ENCODE measurements at places on chromosomes 7 and 10.

GRCh38 chr10:62707810-62708209 is 96.7 kb upstream of the ADO start:
- no peak for DNase-seq

- no peak for DNase-seq
Measured at GRCh38 chr10:78706256-78706655, 362.5 kb upstream of the ZMIZ1 start.

DNA sequence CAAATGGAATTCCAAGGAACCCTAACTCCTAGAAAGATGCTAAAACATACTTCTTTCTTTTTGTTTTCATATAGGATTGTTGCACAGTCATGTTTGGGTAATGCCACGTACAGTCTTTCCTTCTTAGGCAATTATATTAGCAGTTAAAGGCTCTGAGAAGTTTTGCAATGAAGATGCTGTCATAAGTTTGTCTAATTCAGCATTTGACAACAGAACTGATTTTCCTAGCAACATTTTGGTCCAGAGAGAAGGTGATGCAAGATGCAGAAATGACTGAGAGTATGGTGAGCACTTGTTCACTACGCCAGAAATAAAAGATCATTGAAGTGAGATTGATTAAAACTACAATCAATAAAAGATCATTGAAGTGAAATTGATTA is 184.0 kb upstream of the PLXNA4 start:
- DNase-seq, result no peak

DNA sequence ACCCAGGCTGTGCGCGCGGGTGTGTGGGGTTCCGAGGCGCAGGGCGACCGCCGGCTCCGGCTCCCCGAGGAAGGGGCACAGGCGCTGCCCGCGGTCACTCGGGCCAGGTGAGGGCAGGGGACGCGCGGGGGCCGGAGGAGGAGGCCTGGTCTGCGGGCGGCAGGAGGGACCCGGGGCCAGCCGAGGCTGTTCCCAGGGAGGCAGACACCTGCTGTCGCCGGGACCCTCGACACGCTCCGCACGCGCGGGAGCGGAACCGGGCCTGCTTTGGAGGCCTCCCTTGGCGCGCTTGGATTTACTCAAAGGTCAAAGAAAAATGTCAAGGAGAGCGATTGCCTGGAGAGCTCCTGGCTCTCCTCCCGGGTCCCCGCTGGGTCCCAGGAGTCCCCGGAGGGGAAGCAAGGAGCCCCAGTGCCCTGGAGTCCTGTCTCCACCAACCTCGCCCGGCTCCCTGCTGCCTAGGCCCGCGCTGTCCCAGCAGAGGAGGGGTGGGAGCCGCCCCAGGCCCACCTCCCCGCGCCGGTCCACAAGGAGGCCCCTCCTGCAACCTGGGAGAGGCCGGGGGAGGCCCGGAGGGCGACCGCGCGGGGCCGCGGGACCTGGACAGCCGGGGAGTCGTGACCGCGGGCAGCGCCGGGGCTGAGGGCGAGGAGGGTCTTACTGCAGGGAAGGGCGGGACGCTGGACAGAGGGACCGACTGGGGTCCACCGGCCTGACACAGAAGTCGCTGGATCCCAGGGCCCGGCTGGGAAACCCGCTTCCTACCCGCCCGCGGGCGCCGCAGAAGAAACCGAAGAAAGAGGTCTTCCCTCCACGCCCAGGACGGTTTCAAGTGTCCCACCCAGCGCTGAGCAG is 348.9 kb downstream of the DNAJB6 start:
- DNase-seq, result no peak

DNA sequence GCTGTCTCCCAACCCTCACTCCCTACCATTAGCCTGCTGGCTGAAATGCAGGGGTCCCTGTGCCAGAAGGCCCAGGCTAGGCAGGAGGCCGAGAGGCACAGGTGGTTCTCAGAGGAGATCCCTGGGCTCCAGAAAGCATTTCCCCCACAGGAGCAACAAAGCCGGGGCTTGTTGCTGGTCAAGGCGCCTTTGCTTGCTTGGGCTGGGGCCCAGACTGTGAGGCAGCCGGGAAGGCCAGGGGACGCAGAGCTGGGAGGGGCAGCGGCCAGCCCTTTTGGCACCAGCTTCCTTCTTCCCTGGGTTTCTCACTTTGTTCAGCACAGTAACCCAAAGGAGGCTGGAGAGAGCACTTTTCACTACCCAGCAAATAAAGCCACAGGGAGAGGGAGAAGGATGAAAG is 48.6 kb downstream of the FBXW4 start:
- no peak for DNase-seq

GRCh38 chr10:61971003-61971325 is 69.5 kb downstream of the ARID5B start:
- no peak for DNase-seq

GRCh38 chr7:140810830-140811556 is 113.7 kb downstream of the BRAF start:
- DNase-seq, result peak; percentile 75

DNA sequence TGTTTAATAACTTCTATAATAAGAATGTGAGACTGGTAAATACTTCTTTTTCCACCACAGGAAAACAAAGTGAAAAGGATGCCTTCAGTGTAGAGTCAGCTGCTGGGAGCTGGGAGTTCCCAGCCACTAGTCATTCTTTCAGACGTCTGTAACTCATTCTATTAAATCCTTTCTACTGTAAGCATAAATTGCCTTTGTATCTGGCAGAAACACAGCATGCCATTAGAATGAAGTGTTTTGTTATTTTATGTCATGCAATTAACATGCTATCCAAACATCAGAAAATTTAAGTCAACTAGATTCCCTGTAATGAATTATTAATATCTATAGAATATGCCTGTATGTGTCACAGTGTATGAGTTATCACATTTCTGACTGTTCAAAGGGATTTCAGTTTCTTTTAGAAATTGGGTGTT is 14.3 kb downstream of the BPGM start:
- no peak for DNase-seq

DNA sequence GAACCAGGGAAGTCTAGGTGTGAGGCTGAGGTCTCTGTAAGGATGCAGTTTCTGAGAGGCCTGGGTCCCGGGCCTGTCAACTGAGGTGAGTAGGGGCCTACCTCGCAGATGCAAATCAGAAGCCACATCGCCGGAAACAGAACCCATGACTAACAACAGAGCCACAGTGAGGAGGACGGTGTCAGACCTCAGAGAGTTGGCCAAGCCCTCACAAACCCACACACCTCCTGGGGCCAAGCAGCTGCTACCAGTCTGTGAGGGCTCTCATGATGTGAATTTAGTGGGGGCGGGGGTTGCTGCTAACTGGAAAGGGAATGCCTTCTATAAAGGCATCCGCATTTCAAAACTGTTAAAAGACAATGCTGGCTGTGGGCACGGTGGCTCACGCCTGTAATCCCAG is 103.0 kb downstream of the COBL start:
- no peak for DNase-seq

DNA sequence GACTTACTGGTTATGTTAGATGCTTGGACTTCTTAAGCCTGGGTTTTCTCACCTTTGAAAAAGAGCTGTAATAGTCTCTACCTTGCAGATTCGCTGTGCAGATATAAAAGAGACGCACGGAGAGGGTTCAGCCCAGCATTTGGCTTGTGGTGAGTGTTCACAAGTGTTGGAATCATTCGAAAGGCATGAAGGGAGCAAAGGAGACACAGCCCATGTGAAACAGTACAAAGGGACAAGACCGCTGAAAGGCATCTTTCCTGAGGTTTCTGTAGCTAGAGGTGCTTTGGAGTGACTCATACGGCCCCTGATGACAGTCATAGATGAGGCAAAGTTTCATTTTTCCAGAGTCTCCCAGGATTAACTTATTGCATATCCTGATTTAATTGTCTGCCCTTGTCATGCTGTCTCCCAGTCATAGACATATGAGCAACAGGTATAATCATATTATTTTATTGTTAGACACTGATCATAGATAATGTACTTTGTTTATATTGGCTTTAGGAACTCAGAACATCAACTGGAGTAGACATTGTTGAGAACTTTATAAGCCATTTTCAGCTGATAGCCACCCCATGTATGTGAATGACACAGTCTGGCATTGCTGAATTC is 171.1 kb downstream of the ADRA2A start:
- DNase-seq, result no peak

GRCh38 chr10:126671402-126671975 is 996 bp upstream of the C10orf90 start:
- DNase-seq, result no peak

DNA sequence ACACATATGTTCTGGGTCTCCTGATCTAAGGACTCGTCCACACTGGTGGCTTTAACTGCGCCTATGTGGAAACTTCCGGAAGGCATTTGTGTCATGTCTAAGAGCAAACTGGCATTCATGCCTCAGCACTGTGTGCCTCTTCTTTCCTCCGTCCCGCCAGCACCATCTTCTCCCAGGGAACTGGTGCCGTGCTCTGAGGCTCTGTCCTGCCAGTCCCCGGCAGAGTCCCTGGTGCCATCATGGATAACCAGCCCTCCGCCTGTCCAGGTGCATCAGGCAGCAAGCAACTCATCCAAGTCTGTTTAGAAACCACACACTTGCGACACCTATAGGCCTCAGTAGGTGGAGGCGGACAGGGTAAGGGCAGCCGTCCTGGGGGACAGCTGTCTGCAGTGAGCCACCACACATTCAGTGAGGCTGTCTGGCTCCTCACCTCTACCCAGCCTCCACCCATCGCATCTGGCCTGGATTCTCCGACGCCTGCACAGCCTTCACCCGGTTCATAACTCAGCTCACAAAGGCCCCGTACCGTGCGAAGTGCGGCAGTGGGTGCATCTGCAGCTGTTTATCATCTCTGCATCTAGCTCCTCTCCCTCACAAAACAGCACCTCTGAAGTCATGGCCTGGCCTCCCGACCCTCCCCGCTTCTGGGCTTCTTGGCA is 162.7 kb downstream of the DIP2C start:
- no peak for DNase-seq

DNA sequence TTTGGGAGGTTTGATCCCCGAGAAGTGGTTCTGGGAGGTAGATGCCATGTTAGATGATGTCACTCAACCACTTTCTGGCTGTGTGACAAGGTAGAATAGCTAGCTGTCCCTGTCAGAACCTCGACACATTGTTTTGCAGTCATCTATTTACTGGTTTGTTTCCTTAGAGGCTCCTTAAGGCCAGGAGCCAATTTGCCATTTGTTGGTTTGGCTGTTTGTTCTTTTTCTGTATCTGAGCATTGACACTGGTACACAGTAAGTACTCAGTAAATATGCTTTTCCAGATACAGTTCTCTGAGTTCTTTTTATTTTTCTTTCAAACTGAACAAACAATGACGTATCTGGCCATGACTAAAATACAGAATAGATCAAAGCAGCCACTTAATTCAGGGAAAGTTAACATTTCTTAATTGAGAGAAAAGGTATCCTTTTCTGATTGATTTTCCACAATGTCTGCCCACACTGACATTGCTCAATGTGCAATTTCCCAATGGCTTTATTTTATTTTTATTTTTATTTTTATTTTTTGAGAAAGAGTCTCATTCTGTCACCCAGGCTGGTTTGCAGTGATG is 121.6 kb downstream of the SPAG6 start:
- DNase-seq, result no peak

DNA sequence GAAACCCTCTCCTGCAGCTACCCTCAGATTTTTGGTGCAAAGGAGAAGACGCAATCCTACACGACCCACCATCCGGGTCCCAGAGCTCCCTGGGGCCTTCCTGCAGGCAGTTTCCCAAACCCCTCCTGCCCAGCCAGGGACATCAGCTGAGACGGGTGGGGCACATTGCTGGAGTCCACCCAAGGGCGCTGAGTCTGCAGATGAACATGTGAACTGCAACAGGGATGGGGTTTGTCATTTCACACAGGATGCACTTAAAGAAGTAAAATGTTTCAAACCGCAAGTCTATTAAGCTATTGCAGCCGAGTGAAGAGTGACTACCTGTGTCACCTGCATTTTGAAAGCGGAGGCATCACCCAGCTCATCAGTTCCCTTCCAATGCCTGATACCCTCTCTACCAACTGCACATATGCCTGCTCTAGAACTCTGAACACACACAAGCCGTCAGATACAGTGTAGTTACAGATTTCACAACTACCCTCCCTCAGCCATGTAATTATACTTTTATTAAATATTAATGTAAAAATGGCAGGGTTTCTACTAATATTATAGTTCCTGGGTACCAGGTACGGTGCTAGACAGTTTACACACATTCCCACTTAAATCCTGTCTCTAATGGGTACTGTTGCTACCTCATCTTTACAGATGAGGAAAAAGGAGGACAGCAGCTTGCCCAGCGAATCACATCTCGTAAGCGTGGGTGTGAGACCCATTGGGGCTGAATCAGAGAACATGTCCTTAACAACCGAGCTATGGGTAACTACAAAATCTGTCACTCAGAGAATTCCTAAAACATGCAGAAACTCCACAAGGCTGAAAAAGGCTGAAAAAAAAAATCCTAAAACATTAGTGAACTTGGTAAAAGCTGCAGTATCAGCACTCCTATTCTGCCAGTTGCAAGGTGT is 71.2 kb downstream of the GRB10 start:
- no peak for DNase-seq

DNA sequence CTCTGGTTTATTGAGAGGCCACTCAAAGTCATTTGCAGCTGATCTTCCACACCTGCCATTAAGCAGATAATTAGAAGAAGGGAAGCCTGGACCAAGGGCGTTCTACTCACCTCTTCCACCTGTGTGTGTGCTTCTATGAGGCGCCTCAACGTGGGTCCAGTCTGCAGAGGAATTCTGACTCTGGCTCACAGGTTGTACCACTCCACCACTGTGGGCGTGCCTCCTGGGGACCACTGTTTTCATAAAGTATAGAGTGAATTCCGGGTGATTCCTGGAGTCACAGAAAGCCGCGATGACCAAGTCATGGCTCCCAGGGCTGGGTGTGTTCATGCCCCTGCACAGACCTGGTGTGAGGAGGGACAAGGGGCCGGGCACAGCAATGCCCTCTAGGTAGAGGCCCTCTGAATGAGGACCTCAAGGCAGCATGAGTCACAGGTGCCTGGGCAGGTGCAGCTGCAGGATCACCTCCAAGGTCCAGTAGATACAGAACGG is 408.3 kb upstream of the MGMT start:
- no peak for DNase-seq

- no peak for DNase-seq
Measured at GRCh38 chr7:140033779-140034363, 28.9 kb downstream of the PARP12 start.

GRCh38 chr10:111080224-111080623 is 3.4 kb downstream of the ADRA2A start:
- DNase-seq, result no peak

GRCh38 chr10:20157314-20157713 is 341.1 kb downstream of the PLXDC2 start:
- no peak for DNase-seq

DNA sequence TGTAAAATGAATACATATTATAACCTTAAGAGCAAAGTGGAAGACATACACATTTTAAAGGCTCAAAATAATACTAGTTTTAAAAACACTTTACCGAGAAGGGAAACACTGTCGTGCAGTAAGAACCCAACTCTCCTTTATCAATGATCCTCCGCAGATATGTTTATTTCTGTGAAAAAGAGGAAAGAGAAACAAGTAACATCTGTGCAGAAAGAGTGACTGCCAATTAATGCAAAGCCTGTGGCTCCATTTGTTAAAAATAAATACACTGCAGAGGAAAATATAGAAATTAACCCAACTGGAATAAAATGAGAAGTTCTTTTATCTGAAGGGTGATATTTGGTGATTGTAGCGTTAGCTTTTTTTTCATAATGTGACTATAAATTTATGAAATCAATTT is 62.7 kb downstream of the HGF start:
- DNase-seq, result no peak

Measured in CD4-positive, alpha-beta T cell treated with Interleukin-2 at 100 ng/mL for 4 hours (primary cell).